ENCODE measurements at places on chromosomes 1 and 21.

- no peak for DNase-seq
Observed at GRCh38 chr1:198498103-198498385, 42.4 kb downstream of the ATP6V1G3 start.

- no peak for DNase-seq
Observed at GRCh38 chr1:66090859-66091457, 298.3 kb downstream of the PDE4B start.

DNA sequence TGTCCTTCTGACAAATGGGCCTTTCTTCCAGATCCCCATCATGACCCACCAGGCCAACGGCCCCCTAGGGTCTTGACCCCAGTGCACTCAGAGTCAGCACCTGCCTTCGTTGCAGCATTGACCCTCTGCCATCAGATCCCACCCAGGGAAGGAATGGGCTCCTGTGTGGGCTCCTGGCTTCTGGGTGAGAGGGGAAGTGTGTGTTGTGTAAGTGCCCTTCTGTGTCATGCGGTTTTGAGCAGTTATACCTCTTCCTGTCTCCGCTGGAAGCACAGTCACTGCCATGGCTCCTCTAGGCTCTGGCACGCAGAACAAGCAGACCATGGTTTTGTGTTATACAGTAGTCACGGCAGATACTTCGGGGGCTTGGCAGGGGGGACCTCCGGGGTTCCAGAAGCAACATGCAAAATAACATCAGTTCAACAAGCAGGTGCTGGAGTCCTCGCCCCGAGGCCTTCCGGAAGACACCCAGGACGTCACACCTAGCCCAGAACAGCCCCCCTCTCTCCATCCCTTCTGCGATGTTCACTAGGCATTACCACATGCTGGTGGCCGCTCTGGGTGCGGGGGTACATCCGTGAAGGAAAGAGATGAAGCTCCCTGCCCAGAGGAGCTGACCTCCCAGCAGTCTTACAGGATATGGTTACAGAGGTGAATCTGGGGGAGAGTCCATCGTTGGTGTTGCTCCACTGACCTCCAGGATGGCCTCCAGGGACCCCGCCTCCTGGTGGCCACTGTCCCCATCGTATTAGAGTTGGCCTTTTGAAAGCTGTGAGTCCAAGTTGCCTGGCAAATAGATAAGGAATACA, 17.4 kb upstream of the KCNAB2 start:
- DNase-seq = no peak

- DNase-seq = no peak
Observed at GRCh38 chr1:27430903-27431600, 38.6 kb downstream of the GPR3 start.

- no peak for DNase-seq
Observed at GRCh38 chr1:16967095-16967575, 13.3 kb downstream of the MFAP2 start.

- no peak for DNase-seq
Observed at GRCh38 chr1:226788965-226789364, 49.9 kb upstream of the ITPKB start.

- DNase-seq = no peak
Observed at GRCh38 chr21:32211306-32211705, 67.5 kb downstream of the MIS18A start.

- DNase-seq = no peak
Observed at GRCh38 chr1:109828756-109829505, 65.2 kb upstream of the EPS8L3 start.

GRCh38 chr1:162159515-162159914, 90.0 kb downstream of the NOS1AP start:
- DNase-seq = no peak

- DNase-seq = no peak
Observed at GRCh38 chr1:78176448-78176847, 130.7 kb downstream of the GIPC2 start.

GRCh38 chr1:113784104-113784779, 25.0 kb upstream of the PHTF1 start:
- DNase-seq = no peak

GRCh38 chr1:212030936-212031528, 4.3 kb downstream of the INTS7 start:
- DNase-seq = no peak

GRCh38 chr21:35150562-35151226, 101.6 kb upstream of the RUNX1 start:
- DNase-seq = no peak

- no peak for DNase-seq
Observed at GRCh38 chr1:72006092-72006491, 276.2 kb downstream of the NEGR1 start.

DNA sequence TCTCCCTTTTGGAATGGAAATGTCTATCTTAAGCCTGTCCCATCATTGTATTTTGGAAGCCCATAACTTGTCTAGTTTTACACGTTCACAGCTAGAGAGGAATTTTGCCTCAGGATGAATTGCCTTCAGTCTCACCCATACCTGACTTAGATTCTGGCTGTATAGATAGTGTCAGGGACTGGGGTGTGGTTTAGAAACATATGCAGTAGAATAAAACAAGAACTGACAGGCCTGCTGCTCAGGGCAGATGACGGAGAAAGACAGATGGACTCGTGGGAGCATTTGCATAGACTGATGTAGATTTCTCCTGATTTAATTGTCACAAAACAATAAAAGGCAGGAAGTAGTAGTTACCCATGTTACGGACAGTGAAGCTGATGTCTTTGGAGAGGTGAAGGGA, 166.7 kb downstream of the UCK2 start:
- DNase-seq = peak; percentile 61

DNA sequence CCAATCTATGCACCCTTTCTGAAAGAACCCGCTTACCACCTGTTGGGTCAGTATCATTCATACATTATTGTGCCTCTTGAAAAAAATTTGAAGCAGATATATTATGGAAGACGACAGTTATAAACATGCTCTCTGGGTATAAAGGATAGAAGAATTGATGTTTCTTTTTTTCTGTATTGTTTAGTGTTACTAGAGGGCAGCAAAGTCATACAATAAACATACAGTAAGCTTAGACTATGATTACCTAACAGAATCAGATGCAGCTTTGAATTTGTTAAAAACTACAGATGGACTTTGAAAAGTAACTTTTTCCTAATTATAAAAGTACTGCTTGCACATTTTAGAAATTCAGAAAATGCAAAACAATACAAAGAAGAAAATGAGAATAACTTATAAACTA, 11.1 kb upstream of the PAXBP1 start:
- DNase-seq = no peak

GRCh38 chr1:87201768-87202167, 126.9 kb upstream of the LMO4 start:
- DNase-seq = no peak

DNA sequence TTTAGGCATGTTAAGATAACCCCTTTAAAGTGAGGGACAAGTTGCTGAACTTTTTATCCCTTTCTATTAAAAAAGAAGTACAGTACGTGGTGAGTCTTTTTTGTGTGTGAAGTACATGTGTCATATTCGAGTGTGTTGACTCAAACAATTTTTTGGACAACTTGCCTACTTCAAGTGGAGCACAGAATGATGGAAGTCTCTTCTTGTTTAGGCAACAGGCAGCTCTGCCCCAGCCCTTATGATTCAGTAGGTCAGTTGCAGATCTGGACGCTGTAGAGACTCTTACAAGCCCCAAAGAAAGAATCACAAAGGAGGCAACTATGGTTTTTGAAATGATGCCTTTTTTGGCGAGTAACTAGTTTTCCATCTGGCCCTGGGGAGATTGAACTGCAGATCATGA, 14.4 kb upstream of the ZFP69B start:
- no peak for DNase-seq

- no peak for DNase-seq
Observed at GRCh38 chr1:180603223-180603849, 28.5 kb upstream of the XPR1 start.

- no peak for DNase-seq
Observed at GRCh38 chr1:162676087-162676486, 43.8 kb downstream of the DDR2 start.

DNA sequence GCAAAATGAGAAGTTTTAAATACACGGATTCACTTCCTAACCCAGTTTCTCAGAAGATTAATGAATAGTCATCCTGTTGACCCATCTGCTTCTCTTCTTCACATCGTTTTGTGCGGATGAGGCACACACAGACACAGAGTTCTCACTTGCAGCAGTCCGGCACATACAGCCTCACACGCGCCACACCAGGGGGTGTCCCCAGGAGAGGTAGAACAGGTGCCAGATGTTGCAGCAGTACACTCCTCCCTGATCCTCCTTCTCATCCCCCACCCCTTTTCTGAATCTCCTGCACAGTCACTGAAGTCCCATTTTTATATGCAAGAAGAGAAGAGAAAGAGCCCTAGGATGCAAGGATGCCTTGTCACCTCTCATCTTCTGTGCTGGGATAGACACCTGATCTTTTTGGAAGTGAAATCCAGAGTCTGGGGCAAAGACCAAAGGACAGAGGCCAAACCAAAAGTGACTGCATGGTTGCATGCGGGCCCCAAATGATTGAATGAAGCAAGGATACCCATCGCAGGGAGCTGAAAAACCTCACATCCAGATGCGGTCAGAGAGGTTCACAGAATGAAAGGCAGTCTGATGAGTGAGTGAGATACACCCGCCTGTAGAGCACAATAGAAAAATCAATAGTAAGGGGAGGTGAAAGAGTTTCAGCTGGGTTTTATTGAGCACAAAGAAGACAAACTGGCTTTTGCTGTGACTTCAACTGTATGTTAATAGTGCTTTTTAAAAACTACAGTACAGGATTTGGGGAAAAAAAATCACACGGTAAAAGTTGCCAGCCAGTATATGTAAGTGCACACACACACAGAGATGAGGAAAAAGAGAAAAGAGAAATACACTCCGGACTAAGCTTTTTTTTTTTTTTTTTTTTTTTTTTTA, 28.9 kb downstream of the PBX1 start:
- DNase-seq = no peak

DNA sequence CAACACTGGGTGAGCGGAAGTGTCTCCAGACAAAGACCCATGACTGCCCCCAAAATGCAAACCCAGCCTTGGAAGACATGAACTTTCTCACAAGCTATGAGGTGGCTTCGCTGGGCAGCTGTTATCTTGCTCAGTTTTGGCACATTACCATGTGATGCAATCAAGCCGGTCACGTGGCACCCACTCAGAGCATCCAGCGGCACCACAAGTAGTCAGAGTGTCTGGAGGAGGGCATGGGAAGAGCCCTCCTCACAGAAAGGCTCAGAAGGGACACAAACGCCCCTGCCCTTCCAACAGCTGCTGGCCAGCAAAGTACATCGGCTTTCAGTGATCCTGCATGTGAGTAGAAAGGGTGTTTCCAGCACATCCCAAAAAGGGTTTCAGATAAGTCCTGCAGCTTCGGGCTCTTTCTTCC, 145.5 kb upstream of the IRF2BP2 start:
- DNase-seq = no peak

DNA sequence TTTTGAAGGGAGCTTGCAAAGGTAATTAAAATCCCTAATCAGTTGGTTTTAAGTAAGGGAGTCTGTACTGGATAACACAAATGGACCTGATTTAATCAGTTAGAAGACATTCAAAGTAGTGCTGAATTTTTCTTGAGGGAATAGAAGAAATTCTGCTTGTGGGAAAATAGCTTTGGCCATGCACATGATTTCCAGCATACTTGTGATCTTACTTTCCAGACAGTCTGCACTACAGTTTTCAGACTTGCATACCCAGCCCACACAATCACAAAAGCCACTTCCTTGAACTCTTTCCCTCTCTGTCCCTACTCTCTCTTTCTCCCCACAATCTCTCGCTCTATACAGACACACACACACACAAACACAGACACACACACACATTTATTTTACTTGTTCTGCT, 852.1 kb downstream of the PLA2G4A start:
- DNase-seq = no peak

DNA sequence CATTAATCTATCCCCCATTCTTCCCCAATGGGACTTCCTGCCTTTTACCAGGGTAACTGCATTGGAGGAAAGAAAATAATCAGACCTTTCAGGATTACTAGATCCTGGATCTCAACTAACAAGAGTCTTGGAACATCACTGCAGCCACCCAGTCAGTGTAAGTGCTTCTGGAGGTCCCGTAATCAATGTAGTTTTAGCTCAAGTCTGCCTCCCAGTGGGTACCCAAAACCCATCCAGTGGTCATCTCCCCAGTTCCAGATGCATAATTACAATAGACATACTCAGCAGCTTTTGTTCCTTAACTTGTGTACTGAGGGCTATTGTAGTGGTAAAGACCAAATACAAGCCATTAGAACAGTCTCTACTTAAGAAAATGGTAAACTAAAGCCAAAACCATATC, 319.1 kb downstream of the GPATCH2 start:
- DNase-seq = peak; percentile 1

DNA sequence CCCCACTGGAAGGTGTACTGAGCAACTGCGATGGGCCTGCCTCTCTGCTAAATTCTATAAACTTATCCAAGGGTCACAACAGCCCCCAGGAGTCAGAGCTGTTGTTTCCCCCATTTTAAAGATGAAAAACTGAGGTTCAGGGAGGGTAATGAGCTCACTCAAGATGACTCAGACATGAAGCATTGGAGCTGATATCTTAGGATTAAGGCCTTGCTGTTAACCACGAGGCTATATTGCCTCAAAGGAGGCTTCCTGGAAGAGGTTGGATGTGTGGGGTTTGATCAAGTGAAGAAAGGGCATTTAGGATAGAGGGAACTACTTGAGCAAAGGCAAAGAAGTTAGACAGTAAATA, 6.7 kb downstream of the LDLRAP1 start:
- DNase-seq = no peak

GRCh38 chr1:117698398-117699160, 92.7 kb downstream of the TENT5C start:
- no peak for DNase-seq

GRCh38 chr1:54163573-54163972, 10.8 kb upstream of the CDCP2 start:
- DNase-seq = no peak

DNA sequence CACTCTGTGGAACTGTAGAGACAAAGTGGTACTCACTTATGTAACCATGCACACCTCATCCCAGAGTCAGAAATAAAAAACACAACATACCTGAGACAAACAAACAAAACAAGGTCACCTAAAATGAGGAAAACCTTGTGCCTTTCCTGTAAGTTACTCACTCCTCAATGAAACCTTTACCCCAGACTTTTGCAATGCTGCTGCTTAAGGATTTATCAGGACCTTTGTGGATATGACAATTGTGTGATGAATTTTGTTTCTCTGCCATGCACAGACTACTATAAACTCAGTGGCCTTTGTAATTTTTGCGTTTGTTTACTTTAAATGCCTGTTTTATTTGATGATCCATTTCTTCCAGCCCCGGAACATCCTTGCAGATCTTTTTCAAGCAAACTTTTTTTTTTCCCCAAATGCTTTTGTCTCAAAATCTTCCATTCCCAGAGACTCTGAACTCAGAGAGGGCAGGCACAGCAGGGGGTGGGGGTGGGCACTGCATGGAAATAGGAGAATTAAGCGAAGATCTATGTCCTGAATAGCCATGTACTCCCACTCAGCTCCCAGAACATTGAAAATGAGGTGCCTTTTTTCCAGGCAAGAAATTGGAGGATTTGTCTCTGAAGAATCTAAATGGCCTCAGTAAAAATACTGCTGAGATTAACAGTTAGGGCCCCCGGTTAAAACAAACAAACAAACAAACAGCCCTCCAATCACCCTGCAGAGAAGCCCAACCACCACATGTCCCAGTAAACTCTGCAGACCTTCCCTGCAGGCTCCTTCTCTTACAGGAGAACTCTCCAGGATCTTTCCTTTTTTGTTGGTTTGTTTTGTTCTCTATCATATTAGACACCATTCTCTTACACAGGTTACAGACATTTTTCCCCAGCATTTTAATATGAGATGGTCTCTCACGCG, 22.6 kb upstream of the SIM2 start:
- no peak for DNase-seq

All from NCI-H526 (cell line).